ENCODE measurements at places on chromosomes 12 and 14. TPM values are rescaled to one million over a fixed set of nuclear protein-coding genes. Genes with fewer than 3 reads are reported as not detected.

Gene SDR9C7
- total RNA-seq: not detected

DNA sequence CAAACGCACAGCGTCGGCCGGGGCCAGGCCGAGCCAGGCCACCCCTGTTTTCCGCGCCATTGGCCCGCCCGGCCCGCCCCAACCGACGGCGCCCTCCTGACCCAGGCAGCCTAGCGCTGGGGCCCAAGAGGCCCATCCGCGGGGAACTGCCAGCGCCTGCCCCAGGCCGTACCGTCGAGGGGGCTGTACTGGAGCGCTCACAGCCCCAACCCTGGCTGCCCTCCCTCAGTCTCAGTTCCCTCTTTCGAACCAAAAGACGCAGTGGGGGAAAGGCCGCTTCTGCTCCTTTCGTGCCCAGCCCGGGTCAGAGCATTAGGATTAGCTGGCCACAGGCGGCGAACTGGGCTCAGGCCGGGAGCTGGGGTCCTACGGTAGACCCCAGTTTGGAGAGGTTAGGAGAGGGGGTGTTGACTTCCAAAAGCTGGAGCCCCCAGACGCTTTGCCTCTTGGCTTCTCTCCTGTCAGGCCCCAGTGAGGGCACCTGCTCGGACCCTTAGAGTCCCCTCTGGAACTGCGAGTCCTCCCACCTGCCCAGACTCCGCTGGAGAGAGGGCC, 1.9 kb downstream of the NKX2-1 start:
- no peaks in the 10 kb centered on the region for H3K36me3 ChIP-seq
- peaks cover 64% of the 10 kb centered on the region for H3K27me3 ChIP-seq
- H3K4me1 ChIP-seq: peaks cover 5% of the 10 kb centered on the region

DNA sequence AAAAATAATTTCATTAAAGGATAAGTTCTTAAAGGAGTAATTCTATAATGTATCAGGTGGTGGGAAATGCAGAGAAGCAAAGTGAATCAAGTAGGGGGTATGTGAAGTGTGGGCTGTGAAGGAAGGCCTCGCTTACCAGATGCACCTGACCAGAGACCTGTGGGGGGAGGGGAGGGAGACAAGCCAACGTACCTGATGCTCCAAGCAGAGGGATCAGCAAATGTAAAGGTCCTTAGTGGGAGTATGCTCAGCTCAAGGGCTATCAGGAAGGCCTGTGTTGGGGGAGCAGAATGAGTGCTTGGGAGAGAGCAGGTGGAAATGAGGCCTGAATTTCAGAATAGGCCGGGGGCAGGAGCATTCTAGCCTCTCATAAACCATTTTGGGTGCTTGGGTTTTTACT, 57.1 kb downstream of the ANO4 start:
- H3K27me3 ChIP-seq: no peaks in the 10 kb centered on the region
- no peak overlapping the region for H3K4me3 ChIP-seq
- H3K27ac ChIP-seq: no peak overlapping the region

- H3K27ac ChIP-seq: no peak overlapping the region
- H3K4me3 ChIP-seq: no peak overlapping the region
- peaks cover 12% of the 10 kb centered on the region for H3K36me3 ChIP-seq
- H3K27me3 ChIP-seq: peaks cover 2% of the 10 kb centered on the region
- DNase-seq: no peak
- H3K4me1 ChIP-seq: no peaks in the 10 kb centered on the region
Observed at GRCh38 chr12:131372706-131373195, 338.1 kb upstream of the SFSWAP start.

GRCh38 chr14:61406198-61406597, 84.8 kb downstream of the PRKCH start:
- H3K4me1 ChIP-seq: no peaks in the 10 kb centered on the region
- DNase-seq: no peak
- H3K27ac ChIP-seq: no peak overlapping the region
- H3K36me3 ChIP-seq: no peaks in the 10 kb centered on the region
- no peak overlapping the region for H3K4me3 ChIP-seq

DNA sequence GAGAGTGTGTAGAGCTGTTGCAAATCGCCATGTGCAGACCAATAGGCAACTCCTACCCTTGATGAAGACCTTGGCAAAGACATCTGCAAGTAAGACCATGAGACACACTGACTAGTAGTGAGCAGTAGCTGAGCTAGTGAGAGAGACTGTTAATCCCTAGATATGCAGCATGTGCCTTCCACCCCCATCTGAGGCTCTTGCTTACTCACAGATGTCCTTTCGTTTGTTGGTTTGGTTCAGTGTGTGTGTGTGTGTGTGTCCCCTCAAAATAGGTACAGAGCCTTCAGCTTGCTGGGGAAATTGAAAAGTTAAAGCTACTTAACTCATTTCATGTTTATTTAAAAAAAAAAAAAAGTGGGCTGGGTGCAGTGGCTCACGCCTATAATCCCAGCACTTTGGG, 37.6 kb downstream of the MYF5 start:
- no peak for DNase-seq
- H3K27me3 ChIP-seq: no peaks in the 10 kb centered on the region
- H3K36me3 ChIP-seq: no peaks in the 10 kb centered on the region
- no peak overlapping the region for H3K27ac ChIP-seq
- H3K4me1 ChIP-seq: peaks cover 41% of the 10 kb centered on the region

Gene ADCY4
- 0.34 TPM for total RNA-seq

GRCh38 chr12:31007636-31008175, 66.0 kb upstream of the DDX11 start:
- DNase-seq: no peak
- H3K27me3 ChIP-seq: peaks cover 2% of the 10 kb centered on the region
- H3K4me3 ChIP-seq: no peak overlapping the region

Gene KRT6A
- total RNA-seq: not detected

Gene SCN8A
- total RNA-seq: 14.6 TPM

GRCh38 chr12:67239061-67239460, 30.1 kb upstream of the CAND1 start:
- DNase-seq: no peak
- no peaks in the 10 kb centered on the region for H3K36me3 ChIP-seq

DNA sequence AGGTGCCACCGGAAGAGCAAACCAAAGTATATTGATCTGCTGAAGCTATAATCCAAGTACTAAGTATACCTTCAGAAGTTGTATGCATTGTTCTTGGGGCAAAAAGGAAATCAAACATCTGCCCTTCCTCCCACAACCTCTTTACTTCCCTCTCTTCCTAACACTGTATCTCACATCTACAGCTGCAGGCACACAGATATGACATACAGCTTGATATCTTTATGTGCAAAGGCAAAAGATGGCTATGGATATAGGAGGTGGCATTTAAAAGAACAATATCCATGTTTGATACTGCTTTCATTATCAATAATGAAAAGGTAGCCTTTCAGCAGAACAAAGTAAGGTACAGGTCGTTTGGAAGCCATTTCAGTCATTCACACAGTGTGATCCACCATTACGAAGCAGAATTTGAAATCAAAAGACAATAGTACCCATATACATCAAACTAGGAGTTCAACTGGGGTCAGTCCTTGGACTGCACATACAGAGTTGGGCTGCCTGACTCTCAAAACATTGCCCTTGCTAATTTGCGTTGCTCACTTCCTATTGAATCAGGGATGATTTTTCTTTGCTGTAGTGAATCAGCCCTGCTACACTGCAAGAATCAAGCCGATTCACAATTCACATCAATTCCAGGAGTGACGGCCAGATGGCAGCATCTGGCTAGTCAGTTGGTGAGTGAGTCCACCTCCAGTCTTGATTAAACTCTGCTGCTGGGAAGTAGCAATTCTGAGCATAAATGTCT, 8.9 kb downstream of the ANG start:
- no peak overlapping the region for H3K4me3 ChIP-seq
- H3K4me1 ChIP-seq: peaks cover 10% of the 10 kb centered on the region
- no peaks in the 10 kb centered on the region for H3K36me3 ChIP-seq
- peaks cover 3% of the 10 kb centered on the region for H3K27me3 ChIP-seq
- no peak overlapping the region for H3K27ac ChIP-seq

Gene TMBIM6
- total RNA-seq: 494 TPM

DNA sequence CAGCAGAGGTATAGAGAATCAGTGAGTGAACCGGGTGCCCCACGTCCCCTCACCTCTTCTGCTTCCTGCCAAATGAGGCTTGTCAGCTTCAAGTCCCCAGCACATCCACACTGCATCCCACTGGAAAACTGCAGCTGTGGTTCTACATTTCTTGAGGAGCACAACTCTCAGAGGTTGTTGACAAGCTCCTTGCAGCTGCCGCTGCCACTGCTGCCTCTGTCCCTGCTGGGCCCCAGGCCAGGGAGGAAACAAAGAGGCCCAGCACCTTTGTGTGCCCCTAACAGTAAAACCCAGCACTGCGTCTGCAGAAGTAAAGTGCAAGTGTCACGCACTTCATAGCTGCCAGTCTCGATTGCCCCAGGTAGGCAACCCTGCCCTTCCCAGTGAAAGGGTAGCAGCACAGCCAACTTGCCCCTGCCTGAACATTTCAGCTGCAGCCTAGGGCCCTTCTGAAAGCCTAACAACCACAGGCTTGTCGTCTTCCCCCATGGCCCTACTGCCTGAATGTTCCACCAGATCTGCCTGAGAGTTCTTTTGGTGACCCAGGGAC, 1162.1 kb upstream of the USP15 start:
- H3K4me1 ChIP-seq: no peaks in the 10 kb centered on the region
- no peaks in the 10 kb centered on the region for H3K36me3 ChIP-seq
- H3K27ac ChIP-seq: no peak overlapping the region
- H3K4me3 ChIP-seq: no peak overlapping the region
- no peaks in the 10 kb centered on the region for H3K27me3 ChIP-seq

Gene LBHD2
- total RNA-seq: not detected

Gene PIANP
- 4.0 TPM for total RNA-seq

DNA sequence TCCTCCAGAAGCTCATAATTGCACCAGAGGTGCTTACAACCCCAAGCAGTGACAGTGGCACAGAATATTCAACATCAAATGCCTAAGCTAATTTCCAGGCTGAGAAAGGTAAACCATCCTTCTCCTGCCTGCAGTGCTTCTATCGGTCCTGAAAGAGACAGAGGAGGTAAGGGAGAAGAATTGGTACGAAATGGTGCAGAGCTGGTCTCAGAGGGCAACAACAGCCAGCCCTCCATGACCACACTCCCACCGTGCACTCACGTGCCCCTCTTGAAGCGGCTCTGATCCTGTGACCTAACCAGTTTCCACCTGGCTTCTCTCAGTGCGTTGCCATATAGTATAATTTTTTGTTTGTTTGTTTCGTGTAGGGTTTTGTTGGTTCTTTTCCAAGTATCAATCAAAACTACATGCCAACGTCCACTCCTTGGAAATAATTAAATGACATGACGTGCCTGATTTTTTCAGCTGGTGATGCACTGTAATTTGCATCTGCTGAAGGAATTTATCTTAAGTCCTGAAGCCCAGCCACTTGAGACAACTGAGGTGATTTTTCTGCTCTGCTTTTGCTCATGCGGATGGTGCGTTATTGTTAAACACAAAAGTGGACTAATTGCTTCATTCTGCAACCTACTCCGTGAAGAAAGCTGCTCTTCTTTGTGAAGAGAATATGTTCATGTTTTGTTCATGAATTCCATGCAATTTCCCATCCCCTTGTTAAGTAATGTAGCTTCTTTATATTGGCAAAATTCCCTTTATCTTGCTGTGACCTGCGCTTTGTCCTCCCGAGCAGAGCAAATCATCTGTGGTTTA, 1.3 kb upstream of the ATP2A2 start:
- H3K27ac ChIP-seq: peak overlapping the region; percentile 90
- H3K4me1 ChIP-seq: peaks cover 30% of the 10 kb centered on the region
- H3K4me3 ChIP-seq: peak overlapping the region; percentile 89
- peaks cover 28% of the 10 kb centered on the region for H3K36me3 ChIP-seq
- H3K27me3 ChIP-seq: no peaks in the 10 kb centered on the region

- H3K36me3 ChIP-seq: peaks cover 26% of the 10 kb centered on the region
- DNase-seq: peak; percentile 90
- peak overlapping the region; percentile 98 for H3K27ac ChIP-seq
- H3K4me1 ChIP-seq: peaks cover 43% of the 10 kb centered on the region
- H3K27me3 ChIP-seq: peaks cover 19% of the 10 kb centered on the region
- peak overlapping the region; percentile 95 for H3K4me3 ChIP-seq
Observed at GRCh38 chr12:56119361-56119796, 1.3 kb downstream of the ZC3H10 start.

DNA sequence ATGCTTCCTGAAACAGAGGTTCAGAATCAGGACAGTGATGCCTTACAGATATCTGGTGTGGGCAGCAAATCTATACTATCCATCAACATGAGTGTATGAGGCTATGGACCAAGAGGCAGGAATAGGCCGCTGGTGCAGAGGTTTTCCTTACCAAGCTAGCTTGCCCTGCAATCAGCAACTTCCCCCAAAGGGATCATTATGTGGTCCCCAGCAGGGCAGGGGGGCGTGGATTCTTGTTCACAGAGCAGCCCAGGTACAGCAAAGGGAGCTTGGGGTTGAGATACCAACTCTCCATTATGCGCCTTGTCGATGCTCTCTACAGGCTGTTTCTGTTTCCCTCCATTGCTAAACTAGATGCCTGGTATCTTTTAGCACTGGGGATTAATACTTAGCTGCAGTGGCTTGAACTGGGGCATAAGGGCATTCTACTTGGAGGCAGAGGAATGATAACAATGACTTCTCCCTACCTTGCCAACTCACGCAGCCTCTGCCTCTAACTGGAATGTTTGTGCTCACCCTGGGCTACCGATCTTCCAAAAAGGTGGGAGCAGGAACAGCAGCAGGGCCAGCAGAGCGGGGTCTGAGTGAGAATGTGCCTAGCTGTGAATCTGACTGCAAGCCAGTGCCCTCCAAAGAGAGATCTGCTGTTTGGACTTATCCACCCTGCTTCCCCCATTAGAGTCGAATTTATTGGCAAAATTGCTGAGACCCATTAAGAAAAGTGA, 10.3 kb upstream of the KRT1 start:
- DNase-seq: no peak
- peaks cover 61% of the 10 kb centered on the region for H3K27me3 ChIP-seq
- H3K4me3 ChIP-seq: no peak overlapping the region
- H3K36me3 ChIP-seq: no peaks in the 10 kb centered on the region

DNA sequence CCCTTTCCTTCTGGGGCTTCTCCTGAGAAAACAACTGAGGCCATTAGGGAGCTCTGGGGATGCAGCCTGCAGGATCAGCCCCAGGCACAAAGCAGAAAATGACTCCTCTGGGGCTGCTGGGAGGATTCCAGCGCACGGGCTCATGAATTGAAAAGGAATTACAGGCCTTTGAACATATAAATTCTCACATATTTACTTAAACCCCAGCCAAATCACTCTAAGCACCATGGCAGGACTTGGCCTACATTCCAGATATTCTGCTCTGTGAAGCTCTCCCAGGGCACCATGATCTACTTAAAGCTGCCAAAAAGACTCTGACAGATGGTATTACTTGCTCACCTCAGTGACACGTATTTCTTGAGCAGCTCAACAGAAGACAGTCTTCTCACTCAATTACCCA, 87.2 kb downstream of the ZFC3H1 start:
- H3K4me1 ChIP-seq: peaks cover 22% of the 10 kb centered on the region
- H3K27me3 ChIP-seq: peaks cover 5% of the 10 kb centered on the region
- no peaks in the 10 kb centered on the region for H3K36me3 ChIP-seq
- no peak overlapping the region for H3K4me3 ChIP-seq
- H3K27ac ChIP-seq: no peak overlapping the region

Gene DTX1
- total RNA-seq: not detected

- no peaks in the 10 kb centered on the region for H3K36me3 ChIP-seq
- H3K4me3 ChIP-seq: no peak overlapping the region
- no peak for DNase-seq
- no peak overlapping the region for H3K27ac ChIP-seq
Observed at GRCh38 chr12:53328043-53328435, 6.6 kb upstream of the AAAS start.

Gene KRT72
- not detected for total RNA-seq

Gene NR1H4
- total RNA-seq: not detected
